ENCODE measurements at places on chromosomes 1 and 21.

DNA sequence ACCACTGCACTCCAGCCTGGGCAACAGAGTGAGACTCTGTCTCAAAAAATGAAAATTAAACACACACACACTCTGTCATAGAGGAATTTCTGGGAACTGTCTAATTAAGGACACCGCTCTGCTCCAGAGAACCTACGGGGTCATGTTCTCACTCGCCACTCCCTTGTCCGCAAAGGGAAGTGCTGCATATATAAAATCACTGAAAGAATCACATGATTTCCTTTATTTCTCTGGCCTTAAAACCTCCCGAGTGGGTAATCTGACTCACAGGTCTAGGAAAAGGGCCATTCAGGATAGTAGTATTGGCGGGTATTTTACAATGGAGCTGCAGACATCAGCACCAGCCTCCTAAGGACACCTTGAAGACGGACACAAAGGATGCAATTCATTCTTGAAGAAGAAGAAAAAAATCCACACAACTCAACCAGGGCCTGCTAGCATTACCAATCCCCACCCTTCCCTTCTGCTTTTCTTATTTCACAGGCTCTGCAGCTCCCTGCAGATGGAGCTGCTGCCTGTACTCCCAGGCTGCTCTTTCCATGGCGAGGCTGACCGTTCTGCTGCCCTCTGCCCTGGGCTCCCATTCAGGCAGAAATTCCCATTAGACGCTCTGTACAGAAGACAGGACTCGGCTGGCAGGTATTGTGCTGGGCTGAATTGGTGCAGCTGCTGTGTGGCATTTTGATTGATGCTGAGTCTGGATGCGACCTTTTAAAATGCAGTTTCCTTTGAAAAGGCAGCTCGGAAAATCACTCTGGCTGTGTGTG is 53.3 kb upstream of the FAM89A start:
- no peak for DNase-seq

GRCh38 chr1:937521-937920 is 13.8 kb downstream of the SAMD11 start:
- DNase-seq, result no peak

DNA sequence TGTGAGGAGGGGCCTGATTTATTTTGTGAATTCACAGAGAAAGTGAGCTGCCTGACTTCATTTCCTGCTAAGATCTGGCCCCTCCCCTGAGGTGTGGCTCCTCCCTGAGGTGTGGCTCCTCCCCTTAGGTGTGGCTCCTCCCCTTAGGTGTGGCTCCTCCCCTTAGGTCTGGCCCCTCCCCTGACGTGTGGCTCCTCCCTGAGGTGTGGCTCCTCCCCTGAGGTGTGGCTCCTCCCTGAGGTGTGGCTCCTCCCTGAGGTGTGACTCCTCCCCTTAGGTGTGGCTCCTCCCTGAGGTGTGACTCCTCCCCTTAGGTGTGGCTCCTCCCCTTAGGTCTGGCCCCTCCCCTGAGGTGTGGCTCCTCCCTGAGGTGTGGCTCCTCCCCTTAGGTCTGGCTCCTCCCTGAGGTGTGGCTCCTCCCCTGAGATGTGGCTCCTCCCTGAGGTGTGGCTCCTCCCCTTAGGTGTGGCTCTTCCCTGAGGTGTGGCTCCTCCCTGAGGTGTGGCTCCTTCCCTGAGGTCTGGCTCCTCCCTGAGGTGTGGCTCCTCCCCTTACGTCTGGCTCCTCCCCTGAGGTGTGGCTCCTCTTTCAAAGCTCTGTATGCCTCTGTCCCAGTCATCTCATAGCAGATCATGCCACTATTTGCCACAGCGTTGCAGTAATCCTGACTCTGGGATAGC is 26.9 kb upstream of the LRRC3 start:
- DNase-seq, result peak; percentile 40

- DNase-seq, result no peak
Observed at GRCh38 chr1:31774495-31774894, 10.4 kb upstream of the ADGRB2 start.

DNA sequence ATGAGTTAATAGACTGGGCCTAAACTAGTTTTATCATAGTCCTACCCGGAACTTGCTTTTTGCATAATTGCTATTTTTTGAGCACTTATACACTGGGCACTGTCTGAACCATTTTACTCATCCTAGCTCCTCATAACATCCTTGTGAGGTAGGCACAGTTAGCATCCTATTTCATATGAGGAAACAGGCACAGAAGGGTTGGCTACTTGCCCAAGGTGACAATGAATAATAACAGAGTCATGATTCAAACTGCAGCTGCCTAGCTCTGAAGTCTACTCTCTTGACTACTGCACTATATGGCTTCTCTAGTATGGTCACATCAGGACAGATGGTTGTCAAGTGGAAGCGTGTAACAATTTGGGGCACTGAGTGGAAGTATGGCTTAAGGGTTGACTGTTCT is 18.2 kb upstream of the RC3H1 start:
- peak; percentile 50 for DNase-seq

DNA sequence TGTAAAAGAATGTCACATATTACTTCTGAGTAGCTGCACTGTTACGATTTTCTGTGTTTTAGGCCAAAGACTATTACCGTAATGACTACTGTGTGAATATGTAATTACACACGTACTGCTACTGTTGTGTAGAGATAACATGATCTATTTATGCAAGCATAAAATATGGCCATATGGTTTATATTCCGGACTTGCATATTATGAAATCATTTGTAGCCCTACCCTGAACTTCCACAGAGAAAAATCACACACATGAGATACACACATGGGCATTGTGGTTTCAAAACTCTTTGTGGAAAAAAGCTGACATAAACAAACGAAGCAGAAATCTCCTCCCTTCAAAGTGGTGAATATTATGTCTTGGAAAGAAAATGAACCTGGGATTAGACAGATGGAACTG is 373.0 kb upstream of the ADAMTS5 start:
- no peak for DNase-seq

- no peak for DNase-seq
Observed at GRCh38 chr1:64829411-64830029, 84.6 kb downstream of the RAVER2 start.

GRCh38 chr1:34697818-34698217 is 57.0 kb upstream of the GJB5 start:
- DNase-seq, result no peak
